ENCODE measurements at places on chromosomes 11 and 22.
A peak's percentile ranks its signal among the peaks of the same experiment; 100 is the strongest.

- DNase-seq = no peak
Measured at GRCh38 chr22:18064636-18065035, 13.2 kb upstream of the PEX26 start.

DNA sequence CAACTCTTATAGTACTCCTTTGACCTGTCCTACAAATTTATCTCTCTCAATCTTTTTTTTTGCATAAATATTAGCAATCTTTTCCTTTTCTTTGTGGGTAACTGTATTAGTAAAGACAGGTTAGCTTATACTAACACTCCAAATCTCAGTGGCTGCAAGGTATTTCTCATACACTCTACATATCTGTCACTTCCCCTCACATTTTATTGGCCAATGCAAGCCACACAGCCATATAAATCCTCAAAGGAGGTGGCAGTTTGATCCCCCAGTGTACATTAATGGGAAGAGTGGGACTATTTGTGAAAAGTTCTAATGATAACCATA lies 42.6 kb upstream of the EED start:
- DNase-seq = no peak

GRCh38 chr11:94776351-94777321 lies 8.5 kb downstream of the AMOTL1 start:
- DNase-seq = peak; percentile 89

- DNase-seq = peak; percentile 77
Measured at GRCh38 chr11:76823481-76824028, 37.2 kb upstream of the ACER3 start.
